ENCODE measurements at places on chromosomes 7 and 10.
A peak's percentile ranks its signal among the peaks of the same experiment; 100 is the strongest.

DNA sequence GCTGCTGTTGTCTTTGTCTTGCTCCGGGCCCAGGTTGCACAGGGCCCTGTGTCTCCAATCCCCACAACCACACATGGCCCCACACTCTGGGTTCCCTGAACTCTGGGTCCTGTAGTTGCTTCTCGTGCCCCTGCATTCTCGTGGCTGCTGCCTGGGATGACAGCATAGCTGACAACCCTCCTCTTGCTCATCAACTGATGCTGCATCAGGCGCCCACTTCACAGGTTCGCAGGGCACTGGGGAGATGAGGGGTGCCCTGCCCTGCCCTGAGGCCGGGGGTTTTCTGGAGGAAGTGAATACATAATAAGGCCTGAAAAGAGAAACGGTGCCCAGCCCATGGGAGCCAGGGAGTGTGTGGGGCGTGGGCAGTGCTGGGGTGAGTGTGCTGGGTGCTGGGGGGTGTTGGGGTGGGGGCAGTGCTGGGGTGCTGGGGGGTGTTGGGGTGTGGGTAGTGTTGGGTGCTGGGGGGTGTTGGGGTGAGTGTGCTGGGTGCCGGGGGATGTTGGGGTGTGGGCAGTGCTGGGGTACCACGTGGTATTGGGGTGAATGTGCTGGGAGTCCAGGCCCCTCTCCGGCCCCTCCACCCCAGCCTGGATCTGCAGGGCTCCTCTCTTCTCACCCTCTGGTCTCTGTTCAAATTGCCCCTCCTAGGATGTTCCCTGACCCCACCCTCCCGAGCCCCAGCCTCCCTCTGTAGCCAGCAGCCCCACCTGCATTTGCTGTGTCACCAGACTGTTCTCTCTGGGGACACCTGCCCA lies 2.0 kb upstream of the MTG1 start:
- no peak for DNase-seq

DNA sequence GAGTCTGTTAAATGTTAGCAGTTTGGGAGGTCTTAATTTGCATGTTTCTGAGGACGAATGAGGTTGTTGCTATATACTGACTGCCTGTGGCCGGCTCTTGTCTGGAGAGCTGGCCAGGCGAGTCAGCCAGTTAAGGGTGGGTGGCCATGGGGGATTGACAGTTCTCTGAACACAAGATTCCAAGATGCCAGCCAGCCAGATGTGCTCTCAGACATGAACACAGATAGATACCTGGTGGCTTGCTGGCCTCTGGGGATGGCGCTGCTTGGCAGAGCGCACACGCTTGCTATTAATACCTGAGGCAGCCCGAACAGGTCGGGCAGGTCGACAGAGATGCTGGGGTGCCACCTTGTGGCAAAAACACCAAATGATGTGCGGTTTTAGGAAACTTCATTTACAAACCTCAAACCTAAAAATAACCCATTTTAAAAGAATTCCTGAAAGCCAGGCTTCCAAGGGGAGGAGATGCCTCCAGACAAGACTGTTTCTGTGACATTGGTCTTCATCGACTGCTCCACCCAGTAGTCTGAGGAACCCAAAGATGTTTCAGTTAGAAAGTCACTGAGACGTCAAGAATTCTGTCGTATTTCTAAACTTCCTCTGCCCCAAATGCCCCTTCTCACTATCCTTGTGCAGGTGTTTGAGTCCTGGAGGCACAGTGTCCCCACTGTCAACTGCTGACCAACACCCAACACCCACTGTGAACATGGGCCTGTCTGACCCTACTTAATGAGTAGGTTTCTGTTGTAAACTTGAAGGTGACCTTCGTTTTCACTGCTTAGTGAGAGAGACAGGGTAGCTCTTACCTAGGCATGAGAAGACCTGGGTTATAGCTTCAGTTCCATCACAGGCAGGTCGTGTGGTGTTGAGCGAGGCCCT lies 123.4 kb downstream of the NT5C2 start:
- DNase-seq = peak; percentile 68

GRCh38 chr7:1727079-1727478 lies 57.0 kb downstream of the ELFN1 start:
- DNase-seq = no peak

DNA sequence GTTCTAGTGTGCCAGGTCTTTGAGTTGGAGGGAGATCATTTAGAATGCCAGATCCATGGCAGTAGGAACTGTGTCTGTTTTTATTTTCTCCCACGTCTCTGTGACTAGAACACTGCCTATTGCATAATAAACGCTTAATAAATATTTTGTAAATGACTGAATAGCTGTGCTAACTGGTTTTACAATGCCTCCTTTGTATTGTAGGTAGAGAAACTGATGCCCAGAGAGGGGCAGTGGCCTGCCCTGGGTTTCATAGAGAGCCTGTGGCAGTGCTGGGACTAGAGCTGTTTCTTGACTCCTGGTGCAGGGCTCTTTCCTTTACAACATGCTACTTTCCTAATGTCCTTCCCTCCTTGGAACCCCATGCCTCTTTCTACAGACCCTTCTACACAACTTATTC lies 2.5 kb downstream of the TAS2R5 start:
- DNase-seq = no peak

GRCh38 chr7:7486362-7486761 lies 49.3 kb downstream of the COL28A1 start:
- no peak for DNase-seq

GRCh38 chr10:33347211-33347610 lies 12.7 kb upstream of the NRP1 start:
- DNase-seq = no peak

DNA sequence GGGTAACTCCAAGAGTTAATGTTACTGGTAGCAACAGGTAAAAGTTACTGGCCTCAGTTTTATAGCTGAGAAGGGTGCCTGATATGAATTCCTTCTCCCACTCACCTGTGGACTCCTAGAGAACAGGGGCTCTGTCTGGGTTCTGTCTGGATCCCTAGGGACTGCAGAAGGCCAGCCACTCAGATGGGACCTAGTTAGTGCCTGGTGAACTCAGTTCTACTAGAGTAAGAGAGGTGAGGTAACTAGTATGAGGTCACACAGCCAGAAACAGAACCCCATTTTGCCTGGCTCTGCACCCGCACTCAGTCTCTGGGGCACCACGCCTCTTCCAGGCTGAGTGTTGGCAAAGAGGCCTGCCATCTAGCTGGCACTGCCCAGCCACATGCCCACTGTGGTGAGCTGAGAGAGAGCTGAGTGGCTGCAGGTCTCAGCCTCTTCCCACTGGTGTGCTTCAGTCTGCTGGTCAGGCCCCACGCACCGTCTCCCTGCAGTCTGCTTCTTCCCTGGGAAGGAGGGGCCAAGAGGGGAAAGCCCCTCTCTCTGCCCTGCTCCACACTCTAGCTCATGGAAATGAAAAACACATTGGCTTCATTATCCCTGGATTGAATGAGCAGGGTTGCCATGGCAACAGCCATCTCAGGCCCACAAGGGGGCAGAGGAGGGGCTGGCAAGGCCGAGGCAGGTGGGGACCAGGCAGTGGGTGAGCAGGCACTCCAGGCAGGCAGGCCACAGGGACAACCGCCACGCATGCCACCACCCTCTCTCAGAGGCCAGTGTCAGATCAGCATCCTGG lies 110.6 kb downstream of the ZMIZ1 start:
- DNase-seq = no peak

DNA sequence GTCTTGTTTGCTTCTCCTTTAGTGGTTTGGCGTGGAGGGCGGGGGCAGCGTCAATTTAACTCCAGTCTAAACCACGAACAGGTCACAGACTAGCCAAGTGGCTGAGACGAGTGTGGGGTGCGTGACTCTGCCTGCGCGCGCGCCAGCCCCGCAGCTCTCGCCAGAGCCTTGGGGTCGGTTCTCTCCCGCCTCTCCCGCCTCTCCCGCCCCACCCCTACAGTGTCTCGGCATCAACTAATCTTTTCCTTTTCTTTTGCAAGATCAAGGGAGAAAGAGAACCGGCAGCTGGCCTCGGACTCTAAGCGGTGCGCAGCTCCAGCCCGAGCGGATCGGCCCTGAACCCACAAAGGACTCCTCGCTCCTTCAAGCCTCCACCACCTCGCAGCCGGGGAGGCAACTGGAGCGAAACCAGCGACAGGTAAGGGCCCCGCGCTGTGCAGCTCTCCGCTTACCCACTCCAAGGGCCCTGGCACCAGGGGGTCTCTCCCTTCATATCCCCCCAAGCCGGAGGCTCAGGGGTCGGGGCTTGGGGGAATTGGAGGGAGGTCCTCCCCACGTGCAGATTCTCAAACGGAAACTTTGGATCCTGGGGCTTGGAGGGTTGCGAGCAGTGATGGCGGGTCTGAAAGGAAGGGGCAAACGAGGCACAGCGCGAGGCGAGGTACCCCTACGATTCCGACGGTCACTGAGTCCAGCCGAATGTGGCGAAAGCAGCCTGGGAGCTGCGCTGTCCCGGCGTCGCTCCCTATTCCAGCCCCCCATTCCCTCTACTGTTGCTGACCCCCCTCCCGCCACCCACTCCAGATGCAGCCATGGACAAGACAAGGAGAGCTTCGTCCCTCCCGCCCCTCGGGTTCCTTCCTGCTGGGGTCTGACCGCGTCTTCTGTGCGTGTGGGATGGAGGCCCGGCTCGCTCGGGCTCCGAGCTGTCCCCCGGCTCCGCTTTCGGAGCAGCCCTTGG lies 829 bp downstream of the CHRM2 start:
- DNase-seq = no peak

DNA sequence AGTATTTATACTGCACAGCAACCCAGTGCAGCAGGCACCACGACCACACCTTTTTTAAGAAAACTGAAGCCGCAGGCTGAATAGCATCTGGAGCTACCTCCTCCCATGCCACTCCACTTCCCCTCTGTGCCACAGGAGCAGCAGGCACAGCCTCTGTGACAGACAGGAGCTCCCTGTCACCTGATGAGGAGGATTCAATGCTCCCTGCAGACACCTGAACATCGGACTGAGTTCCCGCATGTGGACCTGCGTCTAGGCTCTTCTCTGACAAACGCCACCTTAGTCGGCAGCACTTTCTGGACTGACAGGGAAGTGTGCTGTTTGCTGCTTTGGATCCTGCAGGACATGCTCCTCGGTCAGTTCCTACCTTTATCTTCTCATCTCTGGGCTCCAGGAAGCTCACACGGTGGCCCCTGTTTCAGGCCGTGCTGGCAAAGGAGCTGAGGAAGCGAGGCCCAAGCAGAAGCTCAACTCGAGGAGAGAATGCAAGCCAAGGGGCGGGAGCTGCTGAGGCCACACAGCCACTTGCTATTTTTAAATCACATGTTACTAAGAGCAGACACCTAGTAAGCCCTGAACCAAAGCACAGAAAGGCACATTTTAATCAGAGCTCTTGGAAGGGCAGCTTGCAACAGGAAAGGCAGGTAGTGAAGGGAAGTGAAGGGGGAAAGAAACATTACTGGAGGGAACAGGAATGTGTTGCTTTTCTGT lies 56.6 kb downstream of the VOPP1 start:
- DNase-seq = peak; percentile 54

DNA sequence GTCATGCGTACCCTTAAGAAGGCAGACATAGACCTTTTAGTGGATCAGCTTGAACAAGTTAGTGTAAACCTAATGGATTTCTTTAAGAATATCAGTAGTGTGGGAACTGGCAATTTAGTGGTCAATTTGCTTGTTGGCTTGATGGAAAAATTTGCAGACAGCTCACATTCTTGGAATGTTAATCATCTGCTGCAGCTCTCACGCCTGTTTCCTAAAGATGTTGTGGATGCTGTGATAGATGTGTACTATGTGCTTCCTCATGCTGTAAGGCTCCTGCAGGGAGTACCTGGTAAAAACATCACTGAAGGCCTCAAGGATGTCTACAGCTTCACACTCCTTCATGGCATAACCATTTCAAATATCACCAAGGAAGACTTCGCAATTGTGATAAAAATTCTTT lies 103.4 kb downstream of the ABCA13 start:
- no peak for DNase-seq

DNA sequence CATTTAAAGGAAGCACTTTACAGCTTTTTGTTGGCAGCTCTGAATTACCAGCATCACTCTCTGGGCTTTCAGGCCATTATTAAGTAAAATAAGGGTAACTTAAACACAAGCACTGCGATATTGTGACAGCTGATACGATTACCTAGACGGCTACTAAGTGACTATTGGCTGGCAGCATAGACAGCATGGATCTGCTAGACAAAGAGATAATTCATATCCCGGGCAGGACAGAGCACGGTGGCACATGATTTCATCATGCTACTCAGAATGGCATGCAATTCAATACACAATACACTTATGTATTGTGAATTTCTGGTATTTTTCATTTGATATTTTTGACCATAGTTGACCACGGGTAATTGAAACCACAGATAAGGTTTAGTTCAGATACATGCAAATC lies 522.0 kb upstream of the LRRN3 start:
- DNase-seq = no peak

GRCh38 chr10:870564-871166 lies 60.8 kb downstream of the LARP4B start:
- DNase-seq = peak; percentile 21

DNA sequence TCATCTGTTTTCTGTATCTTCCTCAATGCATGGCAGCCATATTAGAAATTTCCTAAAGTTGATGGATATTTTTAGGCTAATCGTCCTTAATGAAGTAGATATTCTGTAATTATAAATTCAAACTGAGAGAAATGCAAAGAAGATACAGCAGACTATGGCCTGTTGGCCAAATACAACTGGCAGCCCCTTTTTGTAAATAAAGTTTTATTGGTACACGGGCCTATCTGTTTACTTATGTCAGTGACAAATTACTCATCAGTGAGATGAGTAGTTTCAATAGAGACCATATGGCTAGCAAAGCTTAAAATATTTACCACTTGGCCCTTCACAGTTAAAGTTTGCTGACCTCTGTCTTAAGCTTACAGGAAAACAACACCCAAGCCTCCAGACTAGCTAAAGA lies 112.3 kb downstream of the HTR7 start:
- DNase-seq = no peak

GRCh38 chr10:124732931-124733570 lies 11.1 kb downstream of the FAM53B start:
- peak; percentile 59 for DNase-seq

DNA sequence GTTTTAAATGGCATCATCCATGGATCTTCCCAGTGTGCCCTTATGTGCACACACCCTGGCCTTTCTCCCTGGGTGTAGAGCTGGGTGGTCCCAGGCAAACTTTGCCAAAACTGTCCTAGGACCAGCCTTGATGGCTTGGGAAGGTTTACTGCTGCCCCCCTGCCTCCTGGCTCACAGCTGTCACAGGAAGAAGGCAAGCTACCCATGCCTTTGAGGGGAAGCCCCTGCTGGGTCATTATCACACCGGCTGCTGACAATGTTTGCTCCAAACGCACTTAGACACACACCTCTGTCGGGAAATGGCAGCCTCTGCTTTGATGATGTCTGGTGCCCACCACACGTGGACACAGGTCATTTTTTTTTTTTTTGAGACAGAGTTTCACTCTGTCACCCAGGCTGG lies 25.2 kb upstream of the FIGNL1 start:
- no peak for DNase-seq
